ENCODE measurements at places on chromosomes 11 and 22.

GRCh38 chr22:37492428-37493344 is 6.5 kb upstream of the MFNG start:
- peak; percentile 72 for DNase-seq

DNA sequence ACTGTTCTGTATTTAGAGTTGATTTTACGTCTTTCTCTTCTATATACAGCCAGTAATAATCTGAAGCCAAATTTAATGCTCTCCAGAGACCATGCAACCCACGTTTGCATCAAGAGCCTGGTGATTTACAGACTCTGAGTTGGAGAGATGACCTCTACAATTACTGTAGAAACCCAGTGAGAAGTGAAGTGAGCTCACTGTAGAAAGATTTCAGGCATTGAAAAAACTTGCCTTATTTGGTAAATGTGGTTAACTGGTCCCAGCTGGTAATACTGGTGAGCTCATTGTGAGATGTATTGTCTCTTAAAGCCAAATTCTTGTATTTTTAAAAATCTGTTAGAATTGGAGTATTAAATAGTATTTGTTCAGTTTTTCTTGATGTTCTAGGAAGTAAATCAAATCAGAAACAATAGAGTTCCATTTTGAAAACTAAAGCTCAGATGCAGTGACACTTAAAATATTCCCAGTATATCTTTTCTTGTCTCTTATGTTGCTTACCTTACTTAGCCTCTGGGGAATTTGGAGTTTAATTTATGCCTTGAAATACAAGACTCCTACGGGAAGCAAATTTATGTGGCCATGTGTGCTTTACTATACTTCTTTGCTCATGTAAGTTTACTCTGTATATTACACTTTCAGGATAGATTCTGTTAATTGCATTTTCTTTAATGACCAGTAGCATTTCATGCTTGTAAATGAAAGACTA is 189.9 kb downstream of the ARHGAP42 start:
- DNase-seq = no peak

DNA sequence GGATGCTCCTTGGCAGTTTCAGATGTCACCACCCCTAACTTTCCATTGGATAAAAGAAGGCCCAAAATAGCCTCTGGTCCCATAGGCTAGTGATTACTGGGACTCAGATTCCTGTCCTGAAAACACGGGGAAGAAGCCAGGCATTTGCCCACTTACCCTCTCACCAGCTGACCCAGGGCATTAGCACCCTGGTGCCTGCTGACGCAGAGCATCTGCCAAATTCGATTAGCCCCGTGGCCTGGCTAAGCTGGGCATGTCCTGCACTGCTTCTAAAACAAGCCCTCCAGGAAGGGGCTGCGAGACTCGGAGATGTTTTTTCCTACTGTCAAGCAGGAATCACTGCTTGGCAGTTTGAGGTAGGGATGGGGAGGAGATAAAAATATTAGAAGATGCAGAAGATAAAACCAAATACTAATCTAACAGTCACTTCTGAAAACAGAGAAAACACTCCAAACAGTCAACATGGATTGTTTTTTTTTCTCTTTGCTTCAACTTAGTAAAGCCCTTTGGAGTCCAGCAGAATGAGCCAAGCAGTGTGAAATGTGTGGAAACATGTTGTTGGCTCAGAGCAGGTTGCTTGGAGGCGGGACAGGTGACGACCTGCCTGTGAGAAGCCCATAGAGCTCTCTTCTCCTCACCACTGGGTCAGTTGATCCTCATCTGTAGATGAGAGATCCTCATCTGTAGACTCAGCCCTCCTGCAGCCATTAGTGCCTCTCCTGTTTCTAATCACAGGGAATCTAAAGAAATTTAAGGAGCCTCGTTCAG is 54.0 kb downstream of the BDNF start:
- DNase-seq = no peak

DNA sequence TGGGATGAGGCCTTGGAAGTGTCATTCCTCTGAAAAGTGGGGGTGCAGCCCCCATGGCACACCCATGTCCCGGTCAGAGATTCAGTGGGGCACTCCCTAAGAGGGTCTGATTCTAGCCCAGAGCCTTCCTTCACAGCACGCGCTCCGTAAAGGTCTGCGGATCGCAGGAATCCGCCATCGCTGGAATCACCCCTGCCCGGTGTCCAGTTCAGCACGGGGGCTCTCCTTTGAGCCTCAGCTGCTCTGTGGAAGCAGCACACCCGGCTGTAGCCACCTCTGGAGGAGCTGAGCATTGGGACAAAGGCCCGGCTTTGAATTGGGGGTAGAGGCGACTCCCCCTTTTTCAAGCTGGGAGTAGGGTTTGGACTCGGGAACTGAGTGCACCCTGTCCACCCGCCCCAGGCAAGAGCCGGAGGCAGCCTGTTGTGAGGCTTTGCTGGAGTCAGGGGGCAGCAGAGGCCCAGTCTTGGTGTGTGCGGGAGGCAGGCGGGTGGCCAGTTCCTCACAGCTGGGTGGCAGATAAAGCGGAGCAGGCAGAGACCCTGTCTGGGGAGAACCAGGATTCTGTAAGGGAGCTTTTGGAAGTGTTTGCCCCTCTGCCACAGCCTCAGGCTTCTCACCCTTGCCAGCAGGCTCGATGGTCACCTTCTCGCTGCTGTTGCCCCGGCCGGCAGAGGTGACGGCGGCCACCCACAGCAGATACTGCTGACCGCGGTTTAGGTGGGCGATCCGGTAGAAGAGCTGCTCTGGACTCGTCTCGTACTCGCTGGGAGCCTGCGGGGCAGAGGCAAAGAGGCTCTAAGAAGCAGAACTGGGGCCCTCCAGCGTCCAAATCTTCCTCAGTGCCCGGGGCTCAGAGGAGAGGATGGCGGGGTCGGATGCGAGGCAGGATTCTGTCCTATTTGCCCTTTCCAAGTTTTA is 115.9 kb downstream of the CEP164 start:
- DNase-seq = peak; percentile 49

GRCh38 chr11:74710281-74710938 is 20.8 kb downstream of the CHRDL2 start:
- no peak for DNase-seq

DNA sequence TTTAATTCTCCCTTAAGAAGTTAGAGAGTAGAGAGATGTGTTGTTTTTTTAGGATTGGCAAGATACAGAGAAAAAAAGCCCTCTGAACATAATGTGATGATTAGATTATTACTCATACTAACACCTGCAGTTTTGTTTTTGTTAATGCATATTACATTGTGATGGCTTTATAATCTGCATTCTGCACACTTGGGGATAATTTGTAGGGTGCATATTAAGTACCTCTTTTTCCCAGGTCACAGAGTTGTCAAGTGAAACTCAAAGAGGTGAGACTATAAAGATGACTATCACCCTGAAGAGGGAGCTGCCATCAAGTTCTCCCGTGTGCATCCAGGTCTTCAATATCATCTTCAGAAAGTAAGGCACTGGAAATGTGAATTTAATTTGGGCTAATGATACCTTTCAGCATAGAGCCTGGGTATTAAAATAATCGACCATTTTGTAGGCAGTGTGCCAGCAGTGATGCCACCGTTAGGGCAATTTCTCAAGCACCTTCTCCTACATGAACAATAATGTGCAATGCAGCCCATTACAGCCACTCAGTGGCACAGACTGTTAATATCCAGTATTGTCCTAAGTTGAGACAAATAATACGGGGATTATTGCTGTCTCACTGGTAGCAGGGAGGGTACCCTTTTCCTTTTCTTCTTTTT is 16.2 kb downstream of the PIWIL4 start:
- DNase-seq = no peak

DNA sequence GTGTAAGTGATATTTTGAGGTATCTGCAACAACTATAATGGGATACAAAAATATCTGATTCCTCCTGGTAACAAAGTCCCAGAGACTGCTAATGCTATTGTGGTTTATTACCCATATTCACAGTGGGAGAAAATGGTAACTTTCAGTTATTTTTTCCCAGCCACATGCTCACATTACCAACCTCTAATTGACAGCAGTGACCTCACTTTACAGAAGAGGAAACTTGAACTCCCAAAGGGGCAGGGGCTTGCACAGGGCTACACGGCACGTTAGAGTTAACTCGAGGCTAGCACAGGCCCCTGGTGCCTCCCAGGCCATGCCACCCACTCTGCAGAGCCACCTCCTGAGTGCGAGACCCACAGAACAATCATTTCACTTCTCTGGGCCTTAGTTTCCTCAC is 132.4 kb downstream of the TENM4 start:
- no peak for DNase-seq

GRCh38 chr11:63961608-63962412 is 12.6 kb upstream of the COX8A start:
- no peak for DNase-seq

- DNase-seq = no peak
Observed at GRCh38 chr22:40451210-40451609, 80.8 kb downstream of the SGSM3 start.

Data from Kasumi-1 (cell line).